ENCODE measurements at places on chromosomes 1 and 21.

- no peak for DNase-seq
These were observed 80.4 kb upstream of the ADAMTS5 start for GRCh38 chr21:27047283-27047657.

GRCh38 chr21:45142469-45143308, 68.3 kb downstream of the ADARB1 start:
- DNase-seq, result no peak

DNA sequence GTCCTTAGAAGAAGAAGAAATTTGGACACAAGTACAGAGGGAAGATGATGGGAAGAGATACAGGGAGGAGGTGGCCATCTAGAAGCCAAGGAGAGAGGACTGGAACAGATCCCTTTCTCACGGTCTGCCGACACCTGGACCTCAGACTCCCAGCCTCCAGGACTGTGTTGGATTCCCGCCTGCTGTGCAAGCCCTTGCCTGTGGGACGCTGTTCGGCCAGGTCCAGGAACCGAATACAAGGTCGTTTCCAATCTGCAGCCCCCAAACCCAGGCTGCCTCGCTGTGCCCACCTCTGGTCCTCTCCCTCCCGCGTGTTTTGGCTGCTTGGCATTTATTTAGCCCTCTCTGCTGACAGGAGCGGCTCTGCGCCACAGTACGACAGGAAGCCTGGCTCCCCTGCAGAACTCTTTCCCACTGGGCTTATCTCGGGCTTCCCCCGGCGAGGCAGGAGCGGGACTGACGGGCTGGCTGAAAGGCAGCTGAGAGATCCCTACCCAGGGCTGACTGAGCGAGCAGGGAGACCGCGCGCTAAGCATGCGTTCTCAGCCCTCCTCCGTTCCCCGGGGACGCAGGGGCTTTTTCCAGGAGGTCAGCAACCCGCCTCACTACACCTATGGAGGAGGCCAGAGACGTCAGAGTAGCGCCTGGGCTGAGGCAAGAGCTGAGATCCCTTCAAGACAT, 238.4 kb downstream of the TNR start:
- no peak for DNase-seq

GRCh38 chr1:68132426-68133130, 82.2 kb upstream of the DIRAS3 start:
- DNase-seq, result no peak

GRCh38 chr1:17067465-17068240, 13.8 kb upstream of the SDHB start:
- DNase-seq, result no peak

DNA sequence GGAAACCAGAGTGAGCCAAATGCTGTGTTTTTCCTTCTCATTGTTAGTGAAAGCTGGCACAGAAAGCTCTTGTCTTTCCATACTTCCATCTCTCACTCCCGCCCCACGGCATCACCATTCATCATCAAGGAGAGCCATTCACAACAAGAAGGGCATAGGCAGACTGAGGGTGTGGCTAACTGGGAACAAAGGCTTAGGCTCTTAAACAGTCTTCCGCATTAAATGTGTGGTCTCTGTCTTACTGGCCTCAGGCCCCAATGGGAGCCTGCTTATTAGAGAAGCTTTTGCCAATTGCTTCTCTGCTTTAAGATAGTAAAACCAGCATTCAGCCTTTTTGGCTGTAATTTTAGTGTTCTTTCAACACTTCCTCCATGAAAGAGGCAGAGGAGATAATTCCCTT, 51.4 kb downstream of the TNFSF18 start:
- no peak for DNase-seq

- no peak for DNase-seq
These were observed 54.4 kb upstream of the CDC42BPA start for GRCh38 chr1:227372726-227373130.

- DNase-seq, result no peak
These were observed 24.2 kb downstream of the ERG start for GRCh38 chr21:38474124-38474523.

GRCh38 chr1:153533689-153534201, 2.0 kb downstream of the S100A6 start:
- peak; percentile 90 for DNase-seq

DNA sequence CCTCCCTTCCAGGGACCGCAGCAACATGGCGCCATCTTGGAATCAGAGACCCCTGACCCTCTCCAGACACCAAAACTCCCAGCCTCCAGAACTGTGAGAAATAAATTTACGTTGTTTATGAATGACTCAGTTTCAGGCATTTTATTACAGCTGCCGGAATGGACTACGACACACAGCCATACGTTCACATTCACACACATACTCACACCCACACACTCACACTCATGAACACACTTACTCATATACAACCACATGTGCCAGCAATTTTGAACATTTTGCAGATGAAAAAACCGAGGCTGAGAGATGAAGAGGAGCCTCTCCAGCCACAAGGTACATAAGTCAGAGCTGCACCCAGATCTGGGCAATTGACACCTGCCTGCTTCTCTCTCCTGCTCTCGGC, 151.0 kb upstream of the RAB4A start:
- DNase-seq, result no peak

DNA sequence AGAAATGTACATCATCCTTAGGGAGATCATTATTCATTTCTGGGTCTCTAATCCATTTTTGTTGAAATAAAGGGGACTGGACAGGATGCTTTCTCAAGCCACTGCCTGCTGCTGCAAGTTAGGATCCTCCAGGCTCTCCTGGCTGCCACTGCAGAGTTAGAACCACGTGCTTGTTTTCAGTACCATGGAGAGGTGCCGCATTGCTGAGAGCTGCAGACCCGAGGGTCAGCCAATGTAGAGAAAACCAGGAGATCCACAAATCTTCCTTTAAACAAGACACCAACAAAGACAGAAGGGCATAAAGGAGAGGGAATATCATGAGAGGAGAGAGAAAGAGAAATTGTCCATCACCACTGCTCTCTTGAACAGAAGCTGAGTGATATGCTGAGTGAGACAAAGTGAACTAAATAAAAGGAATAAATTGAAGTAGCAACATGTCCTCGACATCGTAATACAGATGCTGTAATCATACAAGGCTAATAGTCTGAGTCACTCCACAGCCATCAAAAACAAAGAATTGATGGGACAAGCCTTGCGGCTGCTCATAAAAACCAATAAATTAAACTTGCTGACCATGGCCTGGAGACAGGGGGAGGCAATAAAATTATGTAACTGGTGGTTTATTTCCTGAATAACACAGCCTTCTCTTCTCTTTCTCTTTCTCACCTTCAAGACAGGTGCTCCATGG, 255.7 kb downstream of the OMA1 start:
- DNase-seq, result no peak

- no peak for DNase-seq
These were observed 26.3 kb downstream of the TRABD2B start for GRCh38 chr1:47970882-47971281.

- no peak for DNase-seq
These were observed 94.3 kb upstream of the C1orf105 start for GRCh38 chr1:172326136-172326535.

DNA sequence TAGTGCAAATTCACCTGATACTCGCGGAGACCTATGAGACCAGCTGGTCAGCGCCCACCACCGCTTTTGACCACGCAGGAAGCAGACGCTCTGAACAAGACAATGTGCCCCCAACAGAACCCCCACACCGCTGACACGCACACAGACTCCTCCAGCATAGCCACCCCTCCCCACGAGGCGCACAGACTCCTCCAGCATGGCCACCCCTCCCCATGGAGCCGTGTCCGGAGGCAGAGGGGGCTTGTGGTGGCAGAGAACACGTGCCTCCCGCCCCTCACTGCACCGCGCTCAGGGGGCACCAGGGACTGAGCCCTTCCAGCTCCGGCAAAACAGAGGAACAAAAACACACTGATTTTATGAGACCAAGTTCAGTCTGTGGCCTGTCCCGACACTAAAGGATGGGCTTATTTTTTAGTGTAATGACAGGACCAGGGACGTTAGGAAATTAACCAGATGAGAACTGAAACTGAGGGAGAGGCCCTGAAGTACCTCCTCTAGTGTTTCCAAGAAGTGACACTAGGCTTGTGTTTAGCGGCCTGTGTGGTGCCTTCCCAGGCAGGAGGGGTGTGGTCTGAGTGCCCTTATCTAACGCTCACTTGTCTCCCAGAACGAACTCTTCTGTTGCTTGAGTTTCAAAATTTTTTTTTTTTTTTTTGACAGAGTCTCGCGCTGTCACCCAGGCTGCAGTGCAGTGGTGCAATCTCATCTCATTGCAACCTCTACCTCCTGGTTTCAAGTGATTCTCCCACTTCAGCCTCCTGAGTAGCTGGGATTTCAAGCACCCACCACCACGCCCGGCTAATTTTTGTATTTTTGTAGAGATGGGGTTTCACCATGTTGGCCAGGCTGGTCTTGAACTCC, 10.0 kb upstream of the AGPAT3 start:
- no peak for DNase-seq

DNA sequence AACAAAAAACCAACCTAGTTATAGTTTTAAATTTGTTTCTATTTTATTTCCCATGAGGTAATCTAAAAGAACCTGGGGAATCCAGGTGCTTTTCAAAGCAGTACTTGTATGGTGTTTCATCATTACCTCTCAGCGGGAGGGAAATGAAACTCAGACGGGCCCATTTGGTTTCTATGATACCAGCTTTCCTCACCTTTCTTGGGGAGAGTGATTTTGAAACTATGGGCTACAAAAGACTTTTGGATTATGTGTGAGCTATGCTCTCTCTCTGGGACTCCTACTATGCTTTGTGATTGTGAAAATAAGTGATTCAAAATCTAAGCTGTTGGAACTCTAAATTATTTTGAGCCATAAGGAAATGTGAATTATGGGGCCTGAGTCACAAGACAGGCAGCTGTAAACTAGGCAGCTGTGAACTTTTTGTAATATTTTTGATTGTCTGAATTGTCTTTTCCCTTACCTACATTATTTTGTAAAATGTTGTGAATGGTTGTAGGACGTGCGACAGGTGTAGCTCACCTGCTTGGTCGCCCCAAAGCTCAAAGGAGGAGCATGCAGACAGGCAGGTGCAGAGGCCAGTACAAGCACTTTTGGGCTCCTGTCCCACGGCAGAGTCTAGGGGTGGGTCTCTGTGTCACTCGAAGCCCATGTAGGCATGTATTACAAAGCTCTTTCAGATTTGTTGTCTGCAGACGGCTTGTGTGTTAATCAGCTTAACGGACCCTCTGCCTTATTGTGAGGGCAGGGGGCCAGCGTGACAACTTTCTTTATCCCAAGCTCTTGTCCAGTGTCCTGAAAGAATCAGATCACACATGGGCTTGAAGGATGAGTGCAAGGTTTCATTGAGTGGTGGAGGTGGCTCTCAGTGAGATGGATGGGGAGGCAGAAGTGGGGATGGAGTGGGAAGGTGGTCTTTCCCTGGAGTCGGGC, 64.8 kb upstream of the BACH1 start:
- no peak for DNase-seq

DNA sequence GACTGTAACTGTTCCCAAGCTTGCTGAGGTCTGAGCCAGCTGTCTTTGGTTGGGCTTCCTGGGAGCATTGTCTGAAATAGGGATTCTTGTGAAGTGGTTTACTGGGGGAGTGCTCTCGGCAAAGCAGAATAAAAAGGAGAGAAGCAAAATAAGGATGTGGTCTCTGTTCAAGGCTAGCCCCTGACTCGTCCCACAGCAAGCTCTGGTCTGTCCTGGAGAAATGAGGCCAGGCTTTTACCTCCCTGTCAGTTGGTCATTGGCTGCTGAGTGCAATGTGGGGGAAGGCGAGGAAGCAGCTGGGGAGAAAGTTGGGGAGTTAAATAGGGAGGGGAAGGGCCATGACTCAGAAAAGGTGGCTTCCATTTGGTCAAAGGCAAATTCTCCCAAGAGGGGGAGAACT, 303.9 kb upstream of the DUSP10 start:
- no peak for DNase-seq

DNA sequence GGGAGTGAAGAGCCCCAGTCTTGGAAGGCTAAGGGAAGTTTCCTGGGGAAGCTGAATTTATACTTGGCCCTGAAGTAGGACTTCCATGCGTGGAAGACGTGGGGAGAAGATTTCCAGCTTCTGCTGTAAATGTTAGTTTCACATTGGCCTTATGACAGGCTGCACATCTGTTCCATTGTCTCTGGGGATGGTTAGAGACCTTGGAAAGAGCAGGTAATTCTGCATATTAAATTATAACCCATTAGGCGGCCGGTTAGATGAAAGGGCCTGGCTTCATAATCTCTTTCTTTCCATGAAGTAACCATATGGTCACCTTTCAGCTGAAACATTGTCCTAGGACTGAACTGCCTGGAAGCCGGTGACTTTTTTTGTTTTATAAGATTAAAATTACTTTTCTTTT, 37.5 kb downstream of the DPT start:
- no peak for DNase-seq

GRCh38 chr1:86942743-86943142, 28.3 kb downstream of the HS2ST1 start:
- DNase-seq, result no peak

- DNase-seq, result no peak
These were observed 54.8 kb downstream of the FOXO6 start for GRCh38 chr1:41416081-41416480.

DNA sequence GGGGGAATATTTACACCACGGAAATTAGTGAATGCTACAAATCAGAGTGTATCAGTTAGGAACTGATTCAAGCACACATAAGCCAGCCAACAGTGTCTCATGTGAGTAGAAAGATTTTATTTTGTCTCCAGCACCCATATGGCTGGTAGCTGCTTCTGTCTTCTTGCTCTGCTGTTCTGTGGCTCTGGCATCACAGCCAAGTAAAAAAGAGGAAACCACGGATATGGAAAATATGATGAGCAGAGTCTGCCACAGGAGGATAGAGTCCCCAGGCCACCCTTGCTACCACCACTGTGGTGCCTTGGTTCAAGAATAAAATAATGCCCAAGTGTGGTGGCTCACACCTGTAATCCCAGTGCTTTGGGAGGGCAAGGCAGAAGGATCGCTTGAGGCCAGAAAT, 53.6 kb upstream of the SPOCD1 start:
- DNase-seq, result no peak

DNA sequence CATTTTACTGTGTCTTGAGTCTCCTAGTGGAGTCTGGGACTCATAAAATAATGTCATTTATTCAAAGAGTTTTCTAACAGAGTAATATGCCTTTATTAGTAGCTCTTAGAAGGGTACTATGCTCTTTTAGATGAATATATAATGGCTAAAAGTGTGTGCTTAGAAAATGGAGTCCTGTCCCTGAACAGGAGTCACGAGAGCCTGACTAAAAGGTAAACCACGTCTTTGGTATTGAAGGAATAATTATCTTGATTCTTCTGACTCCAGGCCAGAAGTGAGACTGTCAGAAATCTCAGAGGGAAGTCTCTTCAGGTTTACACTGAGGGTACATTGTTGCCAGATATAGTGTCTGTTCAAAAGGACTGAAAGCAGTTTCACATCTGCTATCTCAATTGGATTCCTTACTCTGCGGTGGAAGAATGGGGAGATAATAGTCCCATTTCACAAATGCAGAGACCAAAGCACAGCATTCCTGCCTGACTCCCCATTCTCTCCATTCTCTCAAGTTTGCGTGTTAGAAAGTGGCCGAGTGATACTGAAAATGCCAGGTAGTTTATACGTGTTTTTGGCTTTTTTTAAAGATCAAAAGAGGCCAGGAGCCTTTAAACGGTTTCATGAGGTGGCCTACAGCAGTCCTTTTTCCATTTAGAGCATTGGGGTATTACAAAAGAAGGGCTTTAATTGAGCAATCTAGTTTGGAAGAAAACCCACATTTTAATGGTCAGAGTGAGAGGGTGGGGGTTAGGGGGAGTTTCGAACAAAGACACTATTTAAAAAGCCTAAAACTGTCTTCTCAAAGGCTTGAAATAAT, 176.6 kb downstream of the VPS13D start:
- DNase-seq, result no peak
